NCI-H460 (cell line): ENCODE measurements at places on chromosomes 5 and 9. TPM values are rescaled to one million over a fixed set of nuclear protein-coding genes. Genes with fewer than 3 reads are reported as not detected.

The DIAPH1 gene
- total RNA-seq, result 24.2 and 26.0 TPM in 2 replicates

The PCDH12 gene
- total RNA-seq, result 0.05 and 0.09 TPM in 2 replicates

The TLE4 gene
- total RNA-seq, result 9.5 and 12.7 TPM in 2 replicates

The PCDHGA3 gene
- 0.17 TPM in 1 of 2 replicates, not detected in the other for total RNA-seq

The IFNA13 gene
- not detected in 2 replicates for total RNA-seq

The AMBP gene
- 0.62 and 1.1 TPM in 2 replicates for total RNA-seq

The SGCD gene
- total RNA-seq, result 0.30 TPM in 1 of 2 replicates, not detected in the other

The FOXD4L3 gene
- total RNA-seq, result not detected in 2 replicates

The TAF11L5 gene
- total RNA-seq, result not detected in 2 replicates

The OR1L8 gene
- 0.27 TPM in 1 of 2 replicates, not detected in the other for total RNA-seq

The NR2F1-AS1 gene
- 17.0 and 17.7 TPM in 2 replicates for total RNA-seq

The PCDHB14 gene
- total RNA-seq, result 2.7 and 2.8 TPM in 2 replicates

The ABL1 gene
- total RNA-seq, result 60.6 and 63.0 TPM in 2 replicates

The C5orf46 gene
- total RNA-seq, result not detected in 2 replicates

The TAF11L2 gene
- not detected in 2 replicates for total RNA-seq

The GAS1 gene
- total RNA-seq, result 5.0 and 5.4 TPM in 2 replicates

The INSL4 gene
- 3.3 and 4.6 TPM in 2 replicates for total RNA-seq

The DMRT3 gene
- total RNA-seq, result not detected in 2 replicates

The RNF20 gene
- total RNA-seq, result 32.1 and 37.6 TPM in 2 replicates

The CCL19 gene
- not detected in 2 replicates for total RNA-seq

The OR1Q1 gene
- not detected in 2 replicates for total RNA-seq

The PCDHA9 gene
- 0.02 TPM in 1 of 2 replicates, not detected in the other for total RNA-seq

The BSPRY gene
- total RNA-seq, result 0.12 TPM in 1 of 2 replicates, not detected in the other

The ASTN2 gene
- 10.1 and 11.5 TPM in 2 replicates for total RNA-seq

The CRHBP gene
- total RNA-seq, result not detected in 2 replicates

The GDNF gene
- not detected in 2 replicates for total RNA-seq

The GABRA1 gene
- total RNA-seq, result not detected in 2 replicates

The PFN3 gene
- total RNA-seq, result not detected in 2 replicates

The F2RL2 gene
- total RNA-seq, result 37.5 and 41.5 TPM in 2 replicates

The THOC3 gene
- 39.3 and 40.5 TPM in 2 replicates for total RNA-seq

The FAM78A gene
- 0.72 and 1.1 TPM in 2 replicates for total RNA-seq

The TAF11L10 gene
- not detected in 2 replicates for total RNA-seq

The PLPP7 gene
- 0.10 and 0.14 TPM in 2 replicates for total RNA-seq

The ADRB2 gene
- 0.07 and 0.12 TPM in 2 replicates for total RNA-seq

The PCDHB4 gene
- total RNA-seq, result not detected in 2 replicates

The VDAC1 gene
- 438 and 448 TPM in 2 replicates for total RNA-seq

The CENPH gene
- total RNA-seq, result 39.1 and 41.6 TPM in 2 replicates

The PDGFRB gene
- 1.7 and 2.4 TPM in 2 replicates for total RNA-seq

The RAD1 gene
- 38.0 and 38.1 TPM in 2 replicates for total RNA-seq

The LOX gene
- total RNA-seq, result 0.29 and 0.30 TPM in 2 replicates

The DDX4 gene
- total RNA-seq, result 0.14 TPM in 1 of 2 replicates, not detected in the other

The TSLP gene
- total RNA-seq, result 1.4 and 3.3 TPM in 2 replicates

The BNIP1 gene
- total RNA-seq, result 27.0 and 29.8 TPM in 2 replicates

The SLC25A2 gene
- total RNA-seq, result not detected in 2 replicates

The TRPM6 gene
- total RNA-seq, result 1.4 TPM in 2 replicates

The FAM120A gene
- total RNA-seq, result 144 and 150 TPM in 2 replicates

The ZCCHC7 gene
- total RNA-seq, result 16.5 and 18.9 TPM in 2 replicates

The HEMGN gene
- total RNA-seq, result not detected in 2 replicates

The SPINK13 gene
- 1.3 and 2.8 TPM in 2 replicates for total RNA-seq

The AQP3 gene
- 2.6 and 4.6 TPM in 2 replicates for total RNA-seq

The RABGAP1 gene
- total RNA-seq, result 16.7 and 21.4 TPM in 2 replicates

The CDC23 gene
- total RNA-seq, result 44.4 and 53.1 TPM in 2 replicates

The KIF24 gene
- 2.4 and 2.5 TPM in 2 replicates for total RNA-seq
